ENCODE measurements at places on chromosomes 2 and 18.

DNA sequence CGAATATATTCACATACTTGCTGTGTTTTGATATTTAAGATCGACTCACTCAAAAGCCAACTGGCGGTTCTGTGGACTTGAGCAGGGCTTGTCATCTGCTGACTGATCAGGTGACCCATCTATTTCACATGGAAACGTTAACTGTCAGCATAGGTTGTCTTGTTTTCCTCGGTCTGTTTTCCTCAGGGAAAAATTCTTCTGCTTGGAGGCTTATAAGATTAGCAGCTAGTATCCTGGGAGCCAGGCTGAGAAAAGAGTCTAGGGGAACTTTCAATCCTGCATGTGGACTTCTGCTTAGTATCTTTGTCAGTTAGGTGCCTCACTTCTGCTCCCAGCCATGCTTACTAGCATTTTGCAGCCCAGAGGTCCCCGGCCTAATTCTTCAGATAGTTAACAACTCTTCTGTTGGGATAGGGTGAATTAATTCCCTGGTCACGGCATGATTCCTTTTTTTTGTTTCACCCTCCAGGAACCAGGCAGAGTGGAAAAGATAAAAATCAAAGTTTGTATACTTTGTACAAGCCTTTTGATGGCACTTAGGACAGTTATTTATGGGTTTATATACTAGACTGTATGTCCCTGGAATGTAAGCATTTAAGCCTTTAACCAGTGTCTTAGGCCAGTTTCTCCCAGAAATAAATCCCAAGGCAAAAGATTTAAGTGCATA is 226.0 kb downstream of the GULP1 start:
- no peak for DNase-seq

DNA sequence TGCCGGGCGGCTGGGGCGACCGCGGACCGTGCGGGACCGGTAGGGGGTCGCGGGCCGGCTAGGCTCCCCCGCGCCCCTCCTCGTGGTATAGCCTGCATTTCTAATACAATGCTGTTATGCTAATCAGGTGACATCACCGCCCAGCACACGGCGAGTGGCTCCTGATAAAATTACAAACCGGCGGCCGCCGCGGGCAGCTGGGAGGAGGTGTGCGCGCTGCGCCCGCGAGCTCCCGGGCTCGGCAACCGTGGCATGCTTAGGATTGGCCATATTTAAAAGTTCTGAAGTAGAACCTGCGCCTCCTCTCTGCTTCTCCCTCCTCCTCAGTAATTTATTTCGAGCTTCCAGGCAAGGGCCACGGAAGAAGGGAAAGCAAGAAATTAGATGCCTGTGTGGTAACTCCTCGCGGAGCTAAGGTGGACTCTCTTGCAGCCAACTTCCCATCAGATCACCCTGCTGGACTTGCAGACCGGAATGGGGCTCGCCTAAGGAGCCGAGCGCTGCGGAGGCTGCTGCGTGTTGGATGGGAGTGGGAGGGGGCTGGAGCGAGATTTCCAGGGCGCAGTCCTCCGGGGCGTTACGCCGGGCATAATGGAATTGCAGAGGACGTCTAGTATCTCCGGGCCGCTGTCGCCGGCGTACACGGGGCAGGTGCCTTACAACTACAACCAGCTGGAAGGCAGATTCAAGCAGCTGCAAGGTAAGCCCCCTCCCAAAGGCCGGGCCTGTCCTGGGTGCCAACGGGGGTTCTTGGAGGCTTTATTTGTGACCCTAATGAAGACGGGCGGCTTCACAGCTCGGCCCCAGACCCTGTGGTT is 102.3 kb downstream of the SPTBN1 start:
- no peak for DNase-seq

DNA sequence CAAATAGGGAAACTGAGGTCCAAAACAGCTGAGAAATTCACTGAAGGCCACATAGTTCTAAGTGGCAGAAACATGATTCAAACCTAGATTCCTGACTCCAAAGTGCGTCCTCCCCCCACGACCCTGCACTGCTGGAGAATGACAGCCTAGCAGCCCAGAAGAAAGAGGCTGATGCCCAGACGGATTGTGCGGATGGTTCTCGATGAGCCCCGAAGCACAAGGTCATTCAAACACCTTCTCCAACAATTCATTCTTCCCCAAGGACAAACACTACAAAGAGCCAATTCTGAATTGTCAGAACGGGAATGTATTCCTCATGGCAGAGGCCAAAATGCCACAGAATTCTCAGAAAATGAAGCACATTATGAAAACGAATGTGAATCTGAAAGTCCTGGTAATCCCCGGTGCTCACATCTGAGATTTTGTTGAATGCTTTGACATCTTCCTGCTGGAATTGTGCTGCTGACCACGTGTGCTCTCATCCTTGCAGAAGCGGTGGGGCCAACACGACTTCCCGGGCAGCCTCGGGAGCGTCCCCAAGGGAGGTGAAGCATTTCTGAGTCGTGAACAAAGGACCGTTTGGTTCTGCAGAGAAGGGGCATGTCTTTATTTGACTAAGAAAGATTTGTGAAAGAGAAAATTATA is 337.0 kb downstream of the EIPR1 start:
- DNase-seq: no peak

GRCh38 chr2:154336201-154336600 is 362.3 kb upstream of the KCNJ3 start:
- no peak for DNase-seq

- DNase-seq: no peak
Observed at GRCh38 chr2:235439959-235440662, 53.7 kb upstream of the AGAP1 start.

GRCh38 chr2:238046725-238047270 is 14.0 kb upstream of the SCLY start:
- DNase-seq: no peak

- no peak for DNase-seq
Observed at GRCh38 chr2:189594305-189594704, 13.7 kb upstream of the SLC40A1 start.

DNA sequence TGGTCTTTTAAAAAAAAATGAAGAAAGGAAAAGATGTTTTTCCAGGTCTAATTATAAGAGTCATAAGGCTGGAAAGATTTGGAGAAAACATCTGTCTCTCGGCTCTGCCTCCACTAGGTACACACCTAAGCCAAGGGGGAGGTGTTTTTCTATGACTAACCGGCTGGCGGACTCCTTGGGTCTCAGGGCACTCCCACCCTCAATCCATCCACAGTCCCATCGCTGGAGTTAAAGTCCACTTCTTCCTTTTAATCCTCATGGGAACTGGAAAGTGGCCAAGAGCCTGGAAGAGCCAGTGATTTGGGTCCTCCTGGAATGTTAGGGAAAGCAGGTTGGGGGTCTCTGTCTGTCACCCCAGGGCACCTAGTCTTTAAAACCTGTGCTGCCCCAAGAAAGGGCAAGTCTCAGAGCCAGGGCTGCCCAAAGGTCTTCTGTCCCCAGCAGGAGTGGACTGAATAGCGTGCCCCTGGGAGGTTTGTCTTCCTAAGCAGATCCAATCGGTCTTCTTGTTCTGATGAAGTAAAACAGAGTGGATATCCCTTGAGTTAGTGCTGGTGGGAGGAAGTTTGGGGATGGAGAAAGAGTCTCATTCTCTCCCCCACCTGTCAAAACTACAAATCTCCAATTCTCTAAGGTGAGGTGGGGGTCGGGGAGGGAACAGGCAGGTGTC is 66.4 kb downstream of the MCFD2 start:
- DNase-seq: no peak

GRCh38 chr2:2832657-2833056 is 501.6 kb upstream of the MYT1L start:
- DNase-seq: no peak

- no peak for DNase-seq
Observed at GRCh38 chr2:53751728-53752127, 15.9 kb upstream of the CHAC2 start.

DNA sequence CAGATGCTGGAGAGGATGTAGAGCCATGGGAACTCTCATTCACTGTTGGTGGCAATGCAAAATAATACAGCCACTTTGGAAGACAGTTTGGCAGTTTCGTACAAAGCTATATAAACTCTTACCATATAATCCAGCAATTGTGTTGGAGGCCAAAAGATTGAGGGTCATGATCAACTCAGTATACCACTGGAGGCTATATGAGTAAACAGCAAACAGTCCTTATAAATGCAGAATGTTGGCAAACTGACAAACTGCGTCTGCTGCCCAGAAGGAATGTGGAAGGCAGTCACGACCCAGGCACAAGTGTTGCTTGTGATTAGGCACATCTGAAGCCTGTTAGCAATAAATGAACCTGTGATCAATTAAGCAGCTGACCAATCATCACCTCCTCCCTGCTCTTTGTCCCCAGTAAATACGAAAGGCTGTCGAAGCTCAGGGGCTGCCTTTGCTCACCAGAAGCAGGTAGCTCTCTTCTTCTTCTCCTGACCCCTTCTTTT is 98.1 kb upstream of the SPOPL start:
- DNase-seq: no peak

DNA sequence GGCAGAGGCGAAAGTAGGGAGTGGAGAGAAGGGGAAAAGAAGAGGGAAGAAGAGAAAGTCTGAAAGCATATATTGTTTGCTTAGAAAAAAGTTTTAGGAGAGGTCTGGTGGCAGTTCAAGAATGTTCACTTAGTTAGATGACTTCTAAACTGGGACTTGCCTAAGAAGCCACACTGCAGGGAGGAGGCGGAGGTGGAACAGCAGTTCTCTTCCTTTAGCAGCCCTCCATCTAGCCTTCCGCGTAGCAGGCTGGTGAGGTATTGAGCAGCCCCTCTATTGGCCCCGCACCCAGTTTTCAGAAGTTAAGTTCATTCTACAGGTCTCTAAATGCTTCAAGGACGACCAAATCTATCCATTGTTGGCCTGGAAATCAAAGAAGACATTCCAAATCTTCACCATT is 31.9 kb upstream of the WIPF1 start:
- DNase-seq: no peak

DNA sequence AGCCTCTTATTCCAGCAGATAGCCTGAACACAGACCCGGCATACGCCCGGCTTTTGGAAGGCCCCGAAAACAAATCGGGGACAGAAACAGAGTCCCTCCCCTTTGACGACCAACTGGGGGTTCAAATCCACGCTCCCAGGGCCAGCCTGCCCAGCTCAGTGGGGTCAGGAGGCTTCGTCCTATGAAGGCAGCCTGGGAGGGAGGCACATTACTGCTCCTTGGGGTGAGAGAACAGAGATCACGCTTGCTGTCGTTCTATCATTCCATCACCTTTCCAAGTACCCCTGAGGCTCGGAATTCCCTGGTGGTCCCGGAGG is 208.8 kb upstream of the SALL3 start:
- no peak for DNase-seq

- DNase-seq: no peak
Observed at GRCh38 chr2:183465048-183465447, 340.8 kb downstream of the NUP35 start.

- no peak for DNase-seq
Observed at GRCh38 chr2:58865436-58865835, 624.3 kb upstream of the FANCL start.

DNA sequence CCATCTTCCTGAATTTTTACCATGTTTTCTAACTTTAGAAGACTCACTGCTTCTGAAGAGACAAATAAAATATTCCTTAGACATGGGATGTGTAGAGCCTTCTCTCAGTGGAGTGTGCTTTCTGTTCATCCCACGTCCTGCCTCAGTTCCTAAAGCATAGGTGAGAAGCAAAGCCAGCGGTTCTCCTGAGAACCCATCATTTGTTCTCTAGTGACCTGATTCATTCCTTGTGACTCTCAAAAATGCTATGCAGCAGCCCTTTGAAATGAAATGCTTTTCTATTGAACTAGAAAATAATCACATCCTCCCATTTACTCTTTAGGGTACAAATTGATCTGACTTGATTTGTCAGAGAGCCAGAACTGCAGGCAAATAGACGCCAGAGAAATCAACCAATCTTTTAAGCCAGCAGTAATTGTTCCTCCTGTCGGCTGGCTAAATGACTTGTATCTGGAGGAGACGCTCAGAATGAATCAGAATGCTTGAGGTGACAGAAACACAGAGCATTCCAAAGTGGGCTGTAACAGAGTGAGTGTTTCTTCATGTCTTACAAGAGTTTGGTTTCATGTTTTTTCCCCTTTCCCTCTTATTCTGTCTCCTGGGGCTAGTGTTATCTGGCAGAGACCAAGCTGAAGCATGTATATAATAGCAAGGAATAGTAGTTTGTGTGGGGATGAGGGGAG is 81.3 kb upstream of the TMEM178A start:
- no peak for DNase-seq

GRCh38 chr2:46818141-46818621 is 97.4 kb downstream of the MCFD2 start:
- no peak for DNase-seq

GRCh38 chr18:61782545-61782944 is 110.3 kb downstream of the RNF152 start:
- DNase-seq: no peak

DNA sequence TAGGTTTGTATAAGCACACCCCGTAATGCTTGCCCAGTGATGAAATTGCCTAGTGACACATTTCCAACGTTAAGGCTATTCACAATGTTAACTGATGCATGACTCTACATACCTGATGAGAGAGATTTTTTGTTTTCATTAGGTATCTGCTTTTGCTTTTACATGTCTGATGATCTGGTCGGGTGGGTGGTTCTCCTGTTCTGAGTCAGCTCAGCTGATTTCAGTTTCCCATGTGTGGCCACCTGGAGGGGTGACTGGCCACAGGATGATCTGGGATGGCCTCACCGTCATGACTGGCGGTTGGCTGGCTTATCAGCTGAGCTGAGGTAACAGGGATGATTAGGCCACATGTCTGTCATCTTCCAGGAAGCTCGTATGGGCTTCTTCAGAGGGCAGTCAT is 33.8 kb upstream of the ACYP2 start:
- DNase-seq: no peak

GRCh38 chr2:176583607-176584006 is 314.4 kb downstream of the MTX2 start:
- no peak for DNase-seq

GRCh38 chr18:58354051-58354450 is 274.8 kb downstream of the ALPK2 start:
- no peak for DNase-seq

DNA sequence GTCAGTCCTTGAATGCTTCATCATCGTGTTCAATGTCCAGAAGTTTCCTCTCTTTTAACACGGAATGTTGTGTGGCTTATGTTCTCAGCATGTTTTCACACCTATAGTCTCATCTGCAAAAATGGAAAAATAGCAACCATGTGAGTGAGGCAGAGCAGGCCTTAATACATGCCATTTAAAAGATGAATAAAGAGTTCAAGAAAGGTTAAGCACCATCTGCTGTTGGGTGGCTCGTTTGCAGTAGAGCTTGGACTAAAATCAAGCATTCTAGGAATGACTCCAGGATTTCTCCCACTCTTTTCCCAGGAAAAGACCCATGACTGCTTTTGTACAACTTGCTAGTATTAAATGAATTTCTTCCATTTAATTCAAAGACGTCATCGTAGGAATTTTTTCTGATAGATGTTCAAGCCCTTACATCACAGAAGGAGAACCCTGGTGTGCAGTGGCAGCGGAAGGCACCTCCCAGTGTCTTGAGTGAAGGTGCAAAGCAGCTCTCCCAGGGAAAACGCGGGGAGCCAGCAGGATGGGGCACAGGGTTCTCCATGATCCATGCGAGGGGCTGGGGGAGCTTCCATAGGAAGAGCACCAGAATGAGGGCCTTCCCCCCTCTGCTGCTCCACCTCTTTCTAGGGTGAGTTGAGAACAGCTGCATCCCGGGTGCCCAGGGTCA is 9.6 kb downstream of the DCDC2C start:
- DNase-seq: no peak

Measured in pons (tissue), 1 donor.